ENCODE measurements at places on chromosomes 1 and 21.

GRCh38 chr1:224317383-224318045 lies 12.5 kb downstream of the NVL start:
- DNase-seq, result no peak

GRCh38 chr1:91765293-91765692 lies 120.7 kb downstream of the TGFBR3 start:
- no peak for DNase-seq

GRCh38 chr1:246306415-246307037 lies 200.6 kb downstream of the SMYD3 start:
- DNase-seq, result no peak

DNA sequence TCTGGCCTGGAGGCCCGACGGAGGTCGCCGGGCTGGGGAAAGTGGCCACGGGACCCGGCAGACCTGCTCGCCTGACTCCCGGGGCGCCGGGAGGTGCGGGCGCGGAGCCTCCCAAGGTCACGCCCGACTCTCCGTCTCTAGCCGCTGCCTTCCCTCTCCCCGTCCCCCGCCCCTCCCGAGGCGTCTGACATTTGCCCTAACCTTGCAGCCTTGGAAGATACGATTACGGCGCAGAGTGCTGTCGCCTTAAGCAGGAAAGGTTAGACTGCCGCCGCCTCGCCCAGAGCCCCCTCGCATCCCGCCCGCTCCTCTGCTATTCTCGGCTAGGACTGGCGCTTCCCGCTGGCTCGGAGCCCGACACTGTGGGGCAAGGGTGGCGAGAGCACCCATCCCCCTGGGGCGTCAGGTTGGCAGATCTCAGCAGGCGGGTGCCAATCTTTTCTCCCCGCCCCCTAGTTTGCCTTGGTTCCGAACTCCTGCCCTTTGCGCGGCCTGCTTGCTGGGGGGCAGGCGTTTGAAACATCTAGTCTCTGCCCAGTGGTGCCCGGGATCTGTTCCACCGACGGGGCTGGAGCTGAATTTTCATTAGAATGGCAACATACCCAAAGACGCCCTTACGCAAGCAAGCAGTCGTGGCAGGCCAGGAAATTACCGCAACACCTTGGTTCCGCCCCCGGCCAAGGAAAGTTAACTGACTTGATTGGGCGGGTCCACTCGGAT lies 835 bp downstream of the PGM1 start:
- peak; percentile 58 for DNase-seq

GRCh38 chr21:38286739-38287471 lies 30.1 kb downstream of the KCNJ15 start:
- DNase-seq, result no peak

GRCh38 chr1:8404460-8405370 lies 86.8 kb downstream of the SLC45A1 start:
- no peak for DNase-seq

DNA sequence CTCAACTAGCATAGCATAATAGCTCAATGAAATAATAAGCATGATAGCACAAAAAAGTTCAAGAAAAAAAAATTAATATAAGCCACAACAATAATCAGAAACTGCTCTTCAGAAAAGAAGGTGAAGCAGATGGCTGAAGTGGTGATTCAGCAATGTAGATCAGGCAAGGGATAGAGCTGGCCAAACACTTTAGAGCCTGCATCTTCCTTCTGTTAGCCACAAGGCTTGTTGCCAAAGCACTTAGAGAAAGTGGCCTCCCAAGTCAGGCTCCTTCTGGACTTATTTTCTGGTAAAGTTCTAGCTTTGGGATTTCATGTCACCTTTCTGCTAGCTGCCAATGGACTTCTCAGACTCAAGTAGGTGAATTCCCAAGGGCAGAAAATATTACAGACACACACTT lies 60.3 kb upstream of the C1orf87 start:
- no peak for DNase-seq

GRCh38 chr1:238892612-238893011 lies 493.8 kb upstream of the CHRM3 start:
- no peak for DNase-seq

GRCh38 chr1:241022366-241022765 lies 334.6 kb downstream of the RGS7 start:
- no peak for DNase-seq

DNA sequence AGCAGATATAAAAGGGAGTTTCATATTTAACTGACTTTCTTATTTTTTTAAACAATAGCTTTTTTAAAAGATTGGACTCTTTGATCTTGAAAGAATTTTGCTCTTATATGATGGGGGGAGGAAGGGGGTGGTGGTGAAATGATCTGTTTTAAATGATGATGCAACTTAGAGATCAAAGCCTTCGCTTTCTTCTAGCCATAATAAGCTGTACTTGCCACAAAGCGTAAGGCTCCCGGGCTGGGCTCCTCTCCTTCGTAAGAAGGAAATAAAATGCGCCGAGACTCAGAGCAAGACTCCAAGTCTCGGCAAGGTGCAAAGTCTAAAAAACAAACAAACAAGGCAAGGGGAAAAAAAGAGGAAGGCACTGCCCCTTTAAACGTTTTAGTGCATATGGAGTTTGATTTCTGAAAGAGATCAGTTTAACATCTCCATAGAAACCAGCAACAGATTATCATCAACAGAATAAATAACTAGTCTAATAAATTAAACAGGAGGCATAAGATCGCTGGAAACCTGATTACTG lies 3.3 kb downstream of the CASZ1 start:
- DNase-seq, result no peak

- no peak for DNase-seq
Observed at GRCh38 chr1:157523774-157524493, 28.4 kb downstream of the FCRL5 start.

DNA sequence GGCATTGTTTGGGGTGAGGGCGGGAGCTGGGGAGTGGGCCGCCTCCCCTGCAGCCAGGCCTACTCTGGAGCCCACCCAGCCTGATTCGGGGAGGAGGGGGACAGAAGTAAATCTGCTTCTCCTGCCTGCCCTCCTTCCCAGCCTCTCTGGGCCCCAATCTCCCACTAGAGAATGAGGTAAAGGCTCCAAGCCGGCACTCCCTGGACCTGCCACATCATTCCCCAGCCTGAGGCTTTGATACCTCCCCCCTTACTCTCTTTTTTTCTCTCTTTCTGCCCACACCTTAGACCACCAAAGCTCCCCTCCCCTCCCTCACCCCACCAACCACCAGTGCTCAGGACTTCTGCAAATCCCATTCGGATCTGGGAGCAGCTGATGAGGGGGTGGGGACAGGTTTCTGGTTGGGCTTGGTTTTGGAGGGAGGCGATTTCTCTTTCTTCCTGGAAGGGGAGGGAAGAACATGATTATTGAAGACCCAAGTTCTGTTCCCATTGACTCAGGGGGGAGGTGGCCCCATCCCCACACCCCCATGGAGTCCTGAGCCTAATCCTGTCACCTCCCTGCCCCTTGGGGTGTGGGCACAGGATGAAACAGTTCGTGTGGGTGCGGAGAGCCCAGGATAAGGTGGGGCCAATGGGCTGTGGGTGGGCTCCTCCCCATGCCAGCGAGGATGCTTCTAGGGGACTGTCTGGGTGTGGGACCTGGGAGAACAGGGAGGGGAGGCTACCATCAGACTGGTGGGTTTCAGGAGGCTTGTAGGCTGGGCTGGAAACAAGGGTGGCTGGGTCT lies 1.3 kb downstream of the MAP7D1 start:
- no peak for DNase-seq

DNA sequence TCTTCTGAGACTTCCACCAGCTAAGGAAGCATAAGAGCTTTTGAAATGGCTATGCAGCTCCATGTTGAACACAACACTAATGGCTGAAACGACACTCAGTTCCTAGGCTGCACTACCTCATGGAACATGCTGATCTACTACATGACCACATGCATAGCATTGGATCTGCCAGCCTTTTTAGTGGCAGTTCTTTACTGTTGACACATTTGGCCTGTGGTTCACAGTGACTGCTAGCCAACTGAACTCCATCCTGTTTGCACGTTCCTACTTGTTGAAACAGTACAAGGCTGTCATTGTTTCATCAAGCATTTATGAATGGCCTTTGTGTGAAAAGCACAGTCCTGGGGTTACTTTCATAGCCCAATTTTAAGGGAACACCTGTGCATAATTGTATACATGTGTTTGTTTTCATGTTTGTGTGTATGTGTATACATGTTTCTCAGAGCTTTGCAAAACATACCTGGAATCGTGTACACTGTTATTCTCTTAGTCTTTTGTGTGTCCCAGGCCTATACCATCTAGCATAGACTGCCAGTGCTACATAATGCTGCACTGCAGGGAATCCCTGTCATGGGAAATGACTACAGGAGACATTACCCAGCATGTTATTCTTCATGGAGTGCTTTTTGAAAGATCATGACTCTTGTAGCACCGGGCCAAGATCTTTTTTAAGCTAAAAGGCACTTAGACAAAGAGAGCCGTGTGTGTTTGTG lies 179.6 kb upstream of the ESRRG start:
- no peak for DNase-seq

GRCh38 chr1:30411206-30411605 lies 312.2 kb downstream of the MATN1 start:
- no peak for DNase-seq

DNA sequence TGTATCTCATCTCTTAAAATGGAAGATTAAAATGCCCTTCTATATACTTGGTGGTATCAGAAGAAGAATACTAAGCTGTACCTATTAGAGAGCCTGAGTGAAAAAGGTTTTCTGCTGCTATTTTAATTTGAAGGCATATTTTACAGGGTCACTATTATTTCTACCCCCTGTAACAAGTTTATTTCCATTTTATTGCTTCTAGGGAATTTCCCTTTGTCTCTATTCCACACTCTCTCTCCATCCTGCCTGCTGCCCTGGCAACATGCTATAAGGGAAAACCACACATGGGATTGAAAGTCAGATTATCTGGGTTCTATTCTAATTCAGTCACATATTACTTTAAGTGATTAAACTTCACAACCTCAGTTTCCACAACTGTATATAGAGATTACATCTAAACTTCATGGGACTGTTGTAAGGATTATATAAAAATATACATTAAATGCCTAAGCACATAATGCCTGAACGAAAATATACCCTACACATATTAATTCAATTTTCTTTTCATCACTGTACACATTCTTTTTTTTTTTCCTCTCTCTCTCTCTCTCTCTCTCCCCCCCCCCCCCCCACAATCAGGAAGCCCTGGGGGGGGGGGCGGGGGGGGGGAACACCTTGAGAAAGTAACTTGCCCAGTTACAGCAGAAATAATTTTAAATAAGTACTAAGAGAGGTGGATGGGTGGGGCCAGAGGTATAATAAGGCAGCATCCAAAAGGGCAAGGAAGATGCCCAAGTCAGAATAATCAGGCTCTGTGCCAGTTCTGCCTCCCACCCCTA lies 51.5 kb downstream of the LUZP1 start:
- DNase-seq, result no peak

- peak; percentile 67 for DNase-seq
Observed at GRCh38 chr1:230917284-230918135, 49.2 kb upstream of the C1orf198 start.

- no peak for DNase-seq
Observed at GRCh38 chr1:151944857-151945575, 35.7 kb upstream of the THEM4 start.

- DNase-seq, result no peak
Observed at GRCh38 chr1:1331068-1331965, at the start of gene TAS1R3. Gene TAS1R3, plus strand, starts transcription at chr1:1331280. Its CDS starts 66 bp downstream, at chr1:1331346.

GRCh38 chr1:173954179-173954578 lies 37.1 kb upstream of the SERPINC1 start:
- no peak for DNase-seq

DNA sequence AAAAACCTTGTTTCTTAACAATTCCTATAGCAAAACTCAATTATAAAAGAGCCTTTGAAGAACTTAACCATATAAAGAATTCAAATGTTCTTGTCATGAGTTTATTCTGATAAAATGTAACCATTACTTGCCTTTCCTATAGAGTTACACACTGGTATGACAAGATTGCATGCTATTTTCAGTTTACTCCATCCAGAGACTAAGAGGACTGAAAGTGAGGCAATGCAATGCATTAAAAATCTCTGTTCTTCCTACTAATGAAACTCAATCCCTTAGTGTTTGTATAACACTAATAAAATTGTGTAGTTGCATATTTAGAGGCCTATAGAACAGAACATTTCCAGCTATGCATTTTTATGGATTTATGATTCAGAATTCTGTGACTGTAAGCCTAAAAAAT lies 88.1 kb downstream of the COP1 start:
- no peak for DNase-seq

GRCh38 chr1:201751872-201752271 lies 77.1 kb upstream of the IPO9 start:
- no peak for DNase-seq

GRCh38 chr1:228000836-228001563 lies 5.8 kb upstream of the WNT3A start:
- DNase-seq, result no peak

GRCh38 chr1:19644395-19644680 lies 227 bp downstream of the NBL1 start:
- DNase-seq, result no peak

DNA sequence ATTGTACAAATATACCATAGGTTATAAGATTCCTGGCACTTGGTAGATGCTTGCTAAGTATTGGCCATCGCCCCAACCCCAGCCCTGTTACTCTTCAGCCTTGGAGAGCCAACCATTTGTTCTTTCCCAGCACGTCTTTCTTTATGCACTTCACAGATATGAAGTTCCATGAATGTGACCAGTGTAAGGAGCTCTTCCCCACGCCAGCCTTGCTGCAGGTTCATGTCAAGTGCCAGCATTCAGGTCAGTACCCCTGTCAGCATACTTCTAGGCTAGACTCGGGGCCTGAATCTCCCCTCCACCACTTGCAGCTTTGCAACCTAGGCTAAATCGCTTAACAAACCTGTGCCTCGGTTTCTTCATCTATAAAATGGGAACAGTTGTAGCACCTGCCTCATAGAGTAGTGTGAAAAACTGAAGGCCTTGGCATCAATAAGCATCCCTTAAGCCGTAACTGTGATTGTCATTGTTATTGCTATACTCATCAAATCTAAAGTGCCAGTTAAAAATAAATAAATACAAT lies 41.0 kb upstream of the EPHA8 start:
- no peak for DNase-seq

DNA sequence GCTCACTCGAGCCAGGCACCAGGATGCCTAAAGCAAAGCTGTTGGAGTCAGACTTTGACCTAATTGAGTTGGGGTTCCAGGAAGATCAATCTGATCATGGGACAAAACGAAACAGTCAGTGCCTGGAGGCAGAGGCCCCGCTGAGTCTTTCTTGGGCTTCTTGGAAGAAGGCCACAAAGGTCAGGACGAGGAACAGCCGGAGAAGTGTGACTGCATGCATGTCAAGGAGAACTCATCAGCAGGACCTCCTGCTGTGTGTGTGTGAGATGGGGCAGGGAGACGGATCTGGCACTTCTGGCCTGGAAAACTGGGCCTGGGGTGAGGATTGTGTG lies 190.8 kb downstream of the CAMTA1 start:
- no peak for DNase-seq

- no peak for DNase-seq
Observed at GRCh38 chr1:220330265-220330664, 58.0 kb upstream of the RAB3GAP2 start.

- DNase-seq, result no peak
Observed at GRCh38 chr1:153248176-153248879, 11.2 kb upstream of the LORICRIN start.

DNA sequence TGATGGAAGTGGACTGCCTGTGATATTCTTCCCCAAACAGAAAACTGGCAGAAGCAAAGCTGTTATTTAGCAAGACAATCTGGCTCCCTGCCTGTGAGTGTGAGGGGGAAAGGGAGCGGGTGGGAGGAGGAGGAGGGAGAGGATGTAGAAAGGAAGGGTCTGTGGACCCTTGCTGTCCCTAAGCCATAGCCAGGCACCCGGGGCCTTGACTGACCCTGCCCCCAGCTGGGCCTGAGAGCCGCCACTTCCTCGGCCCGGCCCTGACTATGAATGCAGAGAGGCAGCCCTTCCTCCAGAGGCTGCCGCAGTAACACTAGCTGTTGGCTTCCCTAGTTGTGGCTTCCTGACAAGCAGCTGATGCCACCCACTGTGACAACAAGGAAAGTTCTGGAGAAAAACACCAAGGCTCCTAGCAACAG lies 13.9 kb downstream of the PLA2G2F start:
- no peak for DNase-seq

Data from activated CD4-positive, alpha-beta T cell treated with anti-CD3 and anti-CD28 coated beads for 24 hours (primary cell).